ENCODE measurements at places on chromosomes 3 and 15.

- no peak for DNase-seq
Measured at GRCh38 chr15:86603466-86603865, 523.8 kb downstream of the AGBL1 start.

GRCh38 chr3:14177580-14178246 is 688 bp downstream of the XPC start:
- DNase-seq: no peak

GRCh38 chr3:167882057-167882667 is 146.6 kb downstream of the SERPINI1 start:
- no peak for DNase-seq

DNA sequence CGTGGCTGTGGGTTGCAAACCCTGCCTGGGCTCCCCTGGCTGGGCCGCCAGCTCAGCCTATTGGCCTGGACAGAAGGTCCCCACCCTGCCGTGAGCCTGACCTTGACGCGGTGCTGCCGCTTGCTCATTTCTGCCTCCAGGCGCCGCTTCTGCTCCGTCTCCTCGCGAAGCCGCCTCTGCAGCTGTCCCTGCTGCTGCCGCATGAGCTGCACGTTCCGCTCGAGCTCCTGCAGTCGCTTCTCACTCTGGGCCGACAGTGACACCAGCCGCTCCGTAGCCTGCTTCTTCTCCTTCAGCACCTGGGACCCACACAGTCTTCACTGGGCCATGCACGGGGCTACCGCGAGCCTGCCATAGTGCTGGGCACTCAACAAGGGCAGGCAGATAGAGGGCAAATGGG is 21.7 kb downstream of the KIF7 start:
- no peak for DNase-seq

DNA sequence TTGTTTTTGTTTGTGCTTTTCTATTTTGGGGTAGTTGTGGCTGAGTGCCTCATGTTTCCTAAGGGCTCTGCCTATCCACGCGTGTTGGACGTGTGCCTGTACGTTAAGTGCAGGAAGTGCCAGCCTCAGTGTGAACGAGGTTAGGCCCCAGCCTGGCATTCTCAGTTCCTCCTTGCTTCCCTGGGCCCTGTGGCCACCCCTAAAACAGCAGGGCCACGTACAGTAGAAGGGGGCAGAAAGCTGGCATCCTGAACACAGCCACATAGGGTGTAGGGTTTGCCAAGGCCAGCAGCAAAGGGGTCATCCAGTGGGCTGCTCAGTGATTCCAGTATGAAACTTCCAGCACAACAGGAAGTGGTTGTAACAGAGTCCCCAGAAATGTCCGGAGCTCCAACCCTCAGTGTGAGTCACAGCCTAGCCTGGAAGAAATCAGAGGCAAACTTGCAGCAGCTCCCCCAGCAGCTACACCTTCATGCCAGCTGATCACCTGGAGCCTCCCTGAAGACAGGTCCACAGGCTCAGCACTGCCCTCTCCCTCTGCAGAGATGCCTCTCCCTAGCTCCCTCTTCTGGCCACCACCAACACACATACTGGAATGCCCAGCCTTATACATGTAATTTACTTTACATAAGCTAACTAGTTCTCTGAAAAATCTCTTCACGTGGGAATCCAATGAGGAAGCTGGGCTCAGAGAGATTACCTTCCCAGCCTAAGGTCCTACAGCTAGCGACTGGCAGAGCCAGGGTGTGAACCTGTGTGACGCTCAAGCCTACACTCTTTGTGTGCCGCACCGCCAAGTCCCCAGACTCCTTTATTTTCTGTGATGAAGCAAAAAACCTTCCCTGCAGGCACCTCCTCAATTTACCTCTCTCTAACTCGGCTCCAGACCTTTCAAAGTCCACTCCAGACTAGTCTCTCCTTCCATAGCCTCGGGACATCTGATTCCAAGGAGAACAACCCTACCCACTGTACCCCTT is 26.6 kb downstream of the ILDR1 start:
- DNase-seq: no peak

- DNase-seq: no peak
Measured at GRCh38 chr3:16721494-16721893, 116.3 kb upstream of the DAZL start.

GRCh38 chr3:62013951-62014350 is 359.4 kb downstream of the FEZF2 start:
- DNase-seq: no peak

DNA sequence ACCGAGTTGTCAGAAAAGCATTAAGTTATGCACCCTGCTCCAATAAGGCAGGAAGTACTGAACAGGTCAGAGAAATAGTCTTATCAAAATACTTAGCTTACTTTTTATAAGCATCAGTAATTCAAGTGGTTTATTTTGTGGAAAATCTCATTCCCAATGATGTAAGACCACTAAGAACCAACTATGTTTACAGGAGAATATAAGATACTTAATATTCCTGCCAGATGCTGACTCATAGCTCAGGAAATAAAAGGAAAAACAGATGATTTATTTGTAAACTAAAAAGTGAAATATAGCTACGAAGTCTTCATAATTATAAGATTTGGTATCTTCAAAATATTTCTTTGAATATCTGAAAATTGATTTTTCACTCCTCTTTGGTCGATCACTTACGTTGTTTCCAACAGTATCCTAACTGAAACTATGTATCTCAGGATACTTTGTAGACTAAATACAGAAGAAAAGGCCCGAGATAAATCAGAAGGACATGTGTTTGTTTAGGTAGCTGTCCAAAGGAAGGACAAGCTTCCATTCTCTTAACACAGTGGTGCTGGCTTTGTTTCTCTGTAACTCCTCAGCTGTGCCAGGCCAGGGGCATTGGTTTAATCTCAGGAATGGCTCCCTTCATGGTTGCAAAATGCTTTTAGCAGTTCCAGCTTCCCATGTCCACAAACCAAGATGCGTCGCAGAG is 295.8 kb downstream of the GBE1 start:
- DNase-seq: no peak

DNA sequence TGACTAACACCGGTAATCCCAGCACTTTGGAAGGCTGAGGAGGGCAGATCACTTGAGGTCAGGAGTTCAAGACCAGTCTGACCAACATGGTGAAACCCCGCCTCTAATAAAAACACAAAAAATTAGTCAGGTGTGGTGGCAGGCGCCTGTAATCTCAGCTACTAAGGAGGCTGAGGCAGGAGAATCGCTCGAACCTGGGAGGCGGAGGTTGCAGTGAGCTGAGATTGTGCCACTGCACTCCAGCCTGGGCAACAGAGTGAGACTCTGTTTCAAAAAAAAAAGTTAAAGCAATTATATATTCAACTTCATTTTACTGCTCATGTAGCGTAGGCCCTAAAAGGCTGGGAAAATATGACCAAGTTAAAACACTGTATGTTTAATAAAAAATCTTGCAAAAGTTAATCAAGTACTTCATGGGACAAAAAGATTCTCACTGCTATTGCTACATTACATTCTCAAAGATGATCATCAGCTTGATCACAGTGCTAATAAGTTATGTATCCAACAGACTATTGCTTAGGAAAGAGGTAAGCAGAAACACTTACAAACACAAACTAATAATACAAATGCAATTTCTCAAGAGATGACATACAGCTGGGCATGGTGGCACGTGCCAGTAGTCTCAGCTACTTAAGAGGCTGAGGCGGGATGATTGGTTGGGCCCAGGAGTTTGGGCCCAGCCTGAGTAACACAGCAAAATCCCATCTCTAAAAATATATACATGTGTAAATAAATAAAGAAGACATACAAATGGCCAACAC is 2.7 kb downstream of the COPS2 start:
- no peak for DNase-seq

DNA sequence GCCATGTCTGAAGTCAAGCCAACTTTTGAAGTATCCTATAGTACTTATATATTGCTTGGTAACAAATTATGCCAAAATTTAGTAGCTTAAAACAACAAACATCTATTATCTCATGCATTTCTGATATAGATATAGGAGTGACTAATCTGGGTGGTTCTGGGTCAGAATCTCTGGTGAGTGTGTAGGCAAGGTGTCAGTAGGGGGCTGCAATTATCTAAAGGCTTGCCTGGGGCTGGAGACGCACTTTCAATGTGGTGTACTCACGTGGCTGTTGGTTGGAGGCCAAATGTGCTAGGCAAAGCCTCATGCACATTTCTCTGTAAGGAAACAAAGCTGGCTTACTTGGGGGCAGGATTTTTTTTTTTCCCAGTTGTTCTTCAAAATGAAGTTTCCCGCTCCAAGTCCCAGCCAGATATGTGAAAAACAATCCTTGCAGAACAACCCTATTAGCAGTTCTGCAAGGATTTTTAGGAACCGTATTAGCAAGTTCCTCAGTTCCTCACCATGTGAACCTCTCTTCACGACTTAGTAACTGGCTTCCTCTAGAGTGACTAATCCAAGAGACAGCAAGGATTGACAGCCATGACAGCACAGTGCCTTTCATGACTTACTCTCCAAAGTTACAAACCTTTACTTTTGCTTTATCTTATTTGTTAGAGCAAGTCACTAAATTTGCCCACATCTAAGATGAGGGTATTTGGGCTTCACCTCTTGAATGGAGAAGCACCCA is 25.8 kb downstream of the GREM1 start:
- no peak for DNase-seq
